ENCODE measurements at places on chromosomes 7 and 10.
A peak's percentile ranks its signal among the peaks of the same experiment; 100 is the strongest.

- DNase-seq: peak; percentile 81
Measured at GRCh38 chr10:102347236-102347828, 48.2 kb upstream of the NFKB2 start.

DNA sequence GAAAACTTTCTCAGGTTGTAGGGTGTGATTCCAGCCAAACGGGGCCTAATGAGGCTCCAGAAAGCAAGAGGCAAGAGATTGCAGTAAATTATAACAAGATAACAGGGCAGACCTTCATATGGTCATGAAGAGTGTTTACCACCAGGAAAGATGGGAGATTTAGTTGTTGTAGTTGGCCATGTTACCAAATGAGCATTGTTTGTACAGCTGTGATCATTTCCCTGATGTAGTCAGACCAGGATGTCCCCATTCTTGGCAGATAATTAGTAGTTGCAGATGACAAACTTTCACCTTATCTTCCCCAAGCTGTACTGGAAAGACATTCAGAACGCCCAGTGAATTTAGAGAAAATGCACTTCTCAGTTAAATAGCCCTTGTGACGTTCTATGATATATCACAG, 630.8 kb downstream of the ANKRD7 start:
- peak; percentile 12 for DNase-seq

DNA sequence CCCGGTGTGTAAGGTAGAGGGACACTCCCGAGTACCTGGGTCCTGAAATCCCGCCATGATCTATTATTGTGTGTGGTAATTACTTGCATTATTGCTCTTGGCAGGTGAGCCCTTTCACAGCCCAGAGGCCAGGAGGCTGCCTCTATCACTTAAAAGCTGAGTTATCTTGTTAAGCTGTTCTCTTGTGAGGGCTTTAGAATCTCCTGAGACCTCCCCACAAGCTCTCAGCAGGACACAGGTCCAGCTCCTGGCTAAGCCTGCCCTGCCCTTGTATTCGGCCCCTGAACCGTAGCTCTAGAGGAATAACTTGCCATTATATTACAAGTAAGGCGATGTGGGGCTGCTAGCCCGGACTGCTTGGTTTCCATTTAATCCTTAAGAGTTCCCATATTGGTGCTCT, 13.9 kb downstream of the SND1 start:
- peak; percentile 74 for DNase-seq

GRCh38 chr10:71246591-71247413, 34.4 kb downstream of the UNC5B start:
- no peak for DNase-seq

DNA sequence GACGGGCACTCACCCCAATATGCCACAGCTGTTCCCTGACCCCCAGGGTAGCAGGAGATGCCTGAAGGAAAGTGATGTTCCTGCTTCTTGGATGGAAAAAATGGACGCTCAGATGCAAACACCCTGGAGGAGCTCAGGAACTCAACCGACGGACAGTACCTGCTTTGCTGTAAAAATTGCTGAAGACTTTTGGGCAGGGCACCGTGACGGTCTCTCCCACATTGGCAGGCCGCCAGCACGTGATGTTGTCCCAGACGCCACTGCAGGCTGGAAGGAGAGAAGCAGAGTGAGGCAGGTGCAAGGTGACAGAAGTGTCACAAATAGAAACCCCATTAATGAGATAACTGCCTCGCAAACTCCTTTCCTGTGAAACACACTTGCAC, 35.0 kb downstream of the VIPR2 start:
- no peak for DNase-seq

GRCh38 chr7:79668292-79668691, 214.8 kb upstream of the MAGI2 start:
- DNase-seq: no peak

- no peak for DNase-seq
Measured at GRCh38 chr10:83075016-83075814, 1064.1 kb upstream of the GHITM start.

- no peak for DNase-seq
Measured at GRCh38 chr7:40723829-40724228, 589.0 kb downstream of the SUGCT start.

DNA sequence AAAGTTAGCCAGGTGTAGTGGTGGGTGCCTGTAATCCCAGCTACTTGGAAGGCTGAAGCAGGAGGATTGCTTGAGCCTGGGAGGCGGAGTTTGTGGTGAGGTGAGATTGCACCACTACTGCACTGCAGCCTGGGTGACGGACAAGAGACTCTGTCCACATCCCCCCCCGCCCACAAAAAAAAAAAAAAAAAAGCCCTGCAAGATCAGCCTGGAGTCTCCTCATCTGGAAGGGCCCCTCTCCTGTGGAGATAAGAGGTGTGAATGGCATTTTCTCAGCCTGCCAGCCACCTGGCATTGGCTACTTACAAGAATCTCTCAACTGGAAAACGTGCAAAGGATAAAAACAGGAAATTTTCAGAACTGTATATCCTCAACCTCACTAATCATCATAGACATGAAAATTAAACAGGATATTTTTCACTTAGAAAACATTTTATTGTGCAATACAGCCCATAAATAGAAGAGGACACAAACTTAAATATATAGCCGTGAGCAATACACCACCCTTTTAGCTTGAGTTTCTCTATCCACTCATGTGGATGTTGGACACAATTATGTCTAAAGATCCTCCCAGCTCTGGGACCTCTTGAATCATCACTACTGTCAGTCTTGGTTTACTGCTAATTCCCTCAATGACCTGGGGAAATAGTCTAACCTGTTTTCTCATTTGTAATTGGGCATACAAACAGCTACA, 11.3 kb upstream of the TSPAN15 start:
- DNase-seq: peak; percentile 52

GRCh38 chr7:90605055-90605454, 8.9 kb downstream of the CDK14 start:
- DNase-seq: no peak

All from mesendoderm (in vitro differentiated cells).